ENCODE measurements at places on chromosomes 2 and 18.

GRCh38 chr18:73264562-73264921 lies 396.8 kb upstream of the NETO1 start:
- DNase-seq = no peak

GRCh38 chr2:127029350-127030051 lies 77.5 kb downstream of the BIN1 start:
- DNase-seq = no peak

GRCh38 chr2:67828066-67828465 lies 234.7 kb downstream of the C1D start:
- DNase-seq = no peak

DNA sequence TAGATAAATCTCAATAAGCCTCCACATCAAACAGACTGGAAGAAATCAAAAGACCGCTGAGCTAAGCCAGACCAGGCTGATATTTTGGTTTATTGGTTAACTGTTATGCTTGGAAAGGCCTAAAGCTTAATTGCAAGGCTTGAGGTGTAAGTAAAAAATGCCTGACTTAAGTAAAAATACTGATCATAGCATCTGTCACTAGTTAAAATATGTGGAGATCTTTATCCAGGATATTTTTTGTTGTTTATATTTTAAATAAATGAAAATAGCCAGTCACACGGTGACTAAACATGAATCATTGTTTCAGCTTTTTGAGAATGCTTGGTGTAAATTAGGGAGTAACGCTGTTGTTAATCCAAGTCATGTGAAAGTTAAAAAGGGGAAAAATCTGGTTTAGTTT lies 127.9 kb downstream of the THADA start:
- DNase-seq = no peak

DNA sequence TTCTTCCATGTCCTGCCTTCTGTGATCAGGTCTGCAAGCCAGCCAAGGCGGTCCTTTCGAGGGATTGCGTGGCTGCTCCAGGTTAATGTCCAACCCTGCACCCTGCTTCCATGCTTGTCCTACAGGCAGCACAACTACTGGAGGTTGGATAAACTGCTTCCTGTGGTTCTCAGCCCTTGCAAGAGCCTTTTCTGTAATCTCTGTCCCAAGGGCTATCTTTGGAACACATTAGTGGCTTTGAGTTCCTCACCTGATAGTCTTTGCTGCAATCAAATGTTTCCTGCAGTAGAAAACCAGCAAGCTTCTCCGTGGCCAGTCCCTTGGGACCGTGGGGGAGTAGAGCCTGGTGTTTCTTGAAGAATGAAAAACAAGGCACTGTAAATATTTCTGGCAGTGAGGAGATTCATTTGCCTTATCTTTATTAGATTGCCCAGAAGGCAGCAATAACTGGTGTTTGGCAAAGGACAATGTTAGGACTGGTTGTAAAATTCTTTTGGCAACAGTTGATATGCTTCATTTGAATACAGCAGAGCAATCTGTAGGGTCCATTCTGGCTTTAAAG lies 214.4 kb downstream of the FHOD3 start:
- no peak for DNase-seq

DNA sequence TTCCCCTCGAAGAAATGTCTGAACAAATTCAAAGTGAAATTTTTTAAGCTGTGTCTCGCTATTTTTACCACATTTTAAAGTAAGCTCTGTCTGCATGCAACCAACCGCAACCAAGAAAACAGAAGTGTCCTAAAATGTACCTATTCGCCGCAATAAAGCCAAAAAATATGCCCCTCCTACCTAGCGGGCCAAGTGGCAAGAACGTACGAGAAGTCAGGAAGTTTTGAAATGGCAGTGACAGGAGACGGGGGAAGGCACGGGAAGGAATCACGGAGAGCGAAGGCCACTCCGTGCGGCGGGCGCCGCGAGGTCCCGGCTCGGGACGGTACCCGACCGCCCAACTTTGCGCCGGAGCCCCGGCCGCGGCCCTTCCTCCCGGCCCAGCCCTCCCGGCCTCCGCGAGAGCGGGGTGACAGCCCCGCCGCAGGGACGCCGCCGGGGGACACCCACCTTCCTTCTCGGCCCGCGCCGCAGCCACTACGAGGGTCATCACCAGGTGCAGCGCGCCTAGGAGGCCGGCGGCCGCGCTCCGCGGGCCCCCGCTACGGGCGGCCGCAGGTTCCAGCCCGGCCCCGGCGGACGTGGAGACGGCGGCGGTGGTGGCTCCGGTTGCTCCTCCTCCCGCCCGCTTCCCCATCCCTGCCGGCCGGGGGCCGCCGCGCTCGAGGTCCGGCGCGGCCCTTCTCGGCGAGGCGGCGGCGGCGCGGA lies 568 bp downstream of the TMEM131 start:
- no peak for DNase-seq

GRCh38 chr2:237254369-237254861 lies 159.5 kb downstream of the COL6A3 start:
- no peak for DNase-seq

DNA sequence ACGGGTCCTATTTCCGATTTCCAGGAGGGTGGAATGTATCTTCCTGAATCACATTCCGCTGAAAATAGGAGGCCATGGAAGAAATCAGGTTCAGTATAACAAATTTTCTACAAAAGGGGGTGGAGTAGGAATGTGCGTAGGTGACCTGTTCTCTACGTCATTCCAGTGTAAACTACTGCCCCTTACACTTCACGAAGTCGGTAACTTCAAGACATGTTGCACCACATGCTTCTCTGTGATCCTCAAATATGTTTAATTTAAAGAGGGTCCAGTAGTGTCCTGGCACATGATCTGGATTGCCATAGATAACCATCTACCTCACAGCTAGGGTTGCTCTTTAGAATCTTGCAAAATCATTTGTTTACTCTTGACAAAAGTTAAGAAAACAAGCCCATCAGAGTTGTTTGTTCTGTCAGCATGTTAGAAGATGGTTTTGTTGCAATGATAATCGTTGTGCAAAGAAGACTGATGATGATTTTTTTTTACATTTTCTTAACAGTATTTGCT lies 7.5 kb upstream of the CPS1 start:
- no peak for DNase-seq

DNA sequence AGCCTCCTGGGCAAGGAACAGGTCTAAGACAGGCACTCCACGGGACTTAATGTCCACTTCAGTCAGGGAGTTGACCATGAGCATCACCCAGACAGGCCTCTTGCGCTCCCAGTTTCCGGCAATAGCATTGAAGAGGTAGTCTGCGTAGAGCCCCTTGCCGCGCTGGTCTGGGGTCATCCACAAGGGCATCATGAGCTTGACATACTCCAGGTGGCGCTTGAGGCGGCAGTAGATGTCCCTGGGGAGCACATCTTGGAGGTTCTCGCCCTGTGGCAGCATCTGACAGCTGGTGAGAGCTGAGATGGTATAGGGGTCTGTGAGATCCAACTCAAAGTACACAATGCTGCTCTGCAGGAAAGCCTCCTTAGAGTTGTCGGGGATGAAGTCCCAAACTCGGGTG lies 10.6 kb downstream of the TRABD2A start:
- no peak for DNase-seq

DNA sequence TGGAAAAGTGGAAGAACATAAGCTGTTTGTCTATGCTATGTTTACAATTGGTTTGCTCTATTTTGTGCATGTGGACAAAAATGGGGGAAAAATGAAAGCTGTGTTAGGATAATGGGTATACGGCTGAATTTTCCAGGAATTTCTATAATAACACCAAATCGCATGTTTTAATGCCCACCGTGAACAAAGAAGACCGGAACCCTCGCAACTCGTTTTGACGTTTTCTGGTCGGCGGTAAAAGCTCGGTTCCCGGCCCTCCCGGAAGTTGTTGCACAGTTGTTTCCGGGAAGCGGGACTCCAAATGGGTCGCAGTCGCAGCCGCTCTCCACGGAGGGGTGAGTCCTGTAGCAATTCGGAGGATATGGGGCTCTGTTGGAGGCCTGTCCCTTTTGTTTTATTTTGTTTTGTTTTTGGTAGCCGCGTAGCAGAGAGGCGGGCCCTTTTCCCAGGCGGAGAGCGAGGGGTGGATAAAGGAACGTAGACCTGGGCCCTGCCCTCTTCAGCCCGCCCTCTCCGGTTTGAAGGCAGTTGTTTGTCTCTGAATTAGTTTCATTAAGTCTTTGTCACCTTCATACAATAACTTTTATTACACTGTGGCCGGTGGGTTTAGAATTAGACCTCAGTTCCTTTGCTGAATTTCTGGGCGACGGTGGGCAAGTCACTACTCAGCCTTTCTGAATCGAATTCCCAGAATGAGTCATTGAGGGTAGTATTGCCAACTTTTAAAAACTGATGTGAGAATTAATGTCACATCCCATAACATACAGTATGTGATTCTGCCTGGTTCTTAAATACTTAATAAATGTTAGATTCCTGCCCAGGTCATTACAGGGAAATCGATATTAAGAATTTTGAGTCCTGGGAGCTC lies at the start of gene SNRNP27:
Gene SNRNP27 (plus strand): TSS at position 273 of the 868 bp plus-strand sequence. CDS start 29 bp downstream, at position 302.
- peak; percentile 63 for DNase-seq

- DNase-seq = no peak
These were observed 60.4 kb upstream of the COPS8 start for GRCh38 chr2:237025090-237025865.

- no peak for DNase-seq
These were observed 29.0 kb downstream of the LINC00305 start for GRCh38 chr18:64119916-64120315.

- no peak for DNase-seq
These were observed 132.2 kb upstream of the GULP1 start for GRCh38 chr2:188159484-188159883.

- DNase-seq = no peak
These were observed 70.0 kb upstream of the ATP5MC3 start for GRCh38 chr2:175251425-175252041.

- DNase-seq = no peak
These were observed 122.2 kb upstream of the MAP3K20 start for GRCh38 chr2:172953411-172953810.

DNA sequence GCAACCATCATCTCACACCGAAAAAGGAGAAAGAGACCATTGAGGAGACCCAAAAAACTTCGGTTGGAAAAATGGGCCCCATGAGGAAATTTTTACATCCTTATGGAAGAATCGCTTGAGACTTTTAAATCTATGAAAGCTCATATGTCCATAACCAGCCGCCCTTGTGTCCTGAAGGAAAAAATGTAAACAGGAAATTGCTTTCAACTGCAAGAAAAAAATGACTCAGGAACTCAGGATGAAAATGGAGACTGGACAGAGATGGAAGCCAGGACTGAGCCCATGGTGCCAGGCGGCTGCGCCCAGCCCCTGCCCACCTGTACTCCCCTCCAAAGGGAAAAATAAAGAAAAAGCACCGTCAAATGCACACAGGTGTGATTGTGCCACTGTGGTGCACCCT lies 81.5 kb upstream of the SLC66A3 start:
- DNase-seq = no peak

DNA sequence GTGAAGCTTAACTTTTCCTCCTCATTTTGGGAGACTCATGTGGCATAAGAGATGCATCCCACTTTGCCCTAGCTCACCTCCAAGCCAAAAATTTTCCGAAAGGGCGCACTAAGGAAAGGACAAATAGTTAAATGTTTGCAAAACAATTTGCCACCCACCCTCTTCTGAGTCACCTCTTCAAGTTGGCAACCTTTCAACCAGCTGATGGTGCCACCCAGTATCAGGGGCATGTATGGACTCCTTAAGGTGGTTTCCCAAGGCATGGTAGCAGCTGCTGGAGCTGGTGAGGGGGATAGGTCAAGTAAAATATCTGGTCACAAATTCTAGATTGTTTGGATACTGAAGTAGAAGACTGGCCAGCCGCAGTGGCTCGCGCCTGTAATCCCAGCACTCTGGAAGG lies 17.2 kb upstream of the ITGAV start:
- DNase-seq = no peak

GRCh38 chr2:60316381-60317033 lies 236.9 kb downstream of the BCL11A start:
- no peak for DNase-seq

DNA sequence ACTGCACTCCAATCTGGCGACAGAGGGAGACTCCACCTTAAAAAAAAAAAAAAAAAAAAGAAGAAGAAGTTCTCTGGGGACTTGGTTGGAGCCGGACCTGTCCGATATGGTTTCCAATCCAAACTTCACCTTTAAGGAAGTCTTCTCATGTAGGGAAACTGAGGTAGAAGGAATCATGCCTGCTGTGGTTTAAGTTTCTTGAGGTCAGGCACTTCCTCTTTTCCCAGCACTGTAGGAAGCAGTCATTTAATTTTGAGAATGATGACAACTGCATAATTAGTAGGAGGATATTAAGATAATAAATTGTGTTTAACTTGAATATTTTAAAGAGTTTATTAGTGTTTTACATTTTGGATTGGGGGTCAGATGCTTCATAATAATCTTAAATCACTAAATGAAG lies 62.9 kb downstream of the KCNE4 start:
- DNase-seq = no peak

DNA sequence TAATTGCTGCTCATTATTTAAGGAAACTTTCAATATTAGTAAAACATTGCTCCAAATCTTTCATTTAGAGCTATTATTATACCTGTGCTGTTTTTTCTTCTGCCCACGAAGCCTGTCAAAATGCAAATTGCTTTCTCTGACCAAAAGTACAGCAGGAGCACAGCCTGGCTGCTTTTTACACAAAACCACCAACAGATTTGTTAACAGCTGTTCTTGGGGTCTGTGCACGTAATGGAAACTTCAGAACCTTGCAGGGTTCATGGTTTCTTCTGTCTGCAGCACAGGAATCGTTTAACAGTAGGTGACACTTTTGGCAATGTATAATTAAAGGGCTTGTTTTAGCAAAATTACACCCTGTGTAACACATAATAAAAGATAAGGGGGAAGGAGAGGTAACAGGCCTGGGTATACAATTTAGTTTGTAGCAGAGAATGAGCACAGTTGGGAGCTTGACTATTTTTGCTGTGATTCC lies 447.3 kb downstream of the KCNJ3 start:
- no peak for DNase-seq

- no peak for DNase-seq
These were observed 7.3 kb downstream of the RAX start for GRCh38 chr18:59265974-59266369.

GRCh38 chr2:56130463-56131070 lies 53.2 kb upstream of the CCDC85A start:
- no peak for DNase-seq

GRCh38 chr2:160423126-160423525 lies 70.5 kb downstream of the RBMS1 start:
- DNase-seq = no peak

DNA sequence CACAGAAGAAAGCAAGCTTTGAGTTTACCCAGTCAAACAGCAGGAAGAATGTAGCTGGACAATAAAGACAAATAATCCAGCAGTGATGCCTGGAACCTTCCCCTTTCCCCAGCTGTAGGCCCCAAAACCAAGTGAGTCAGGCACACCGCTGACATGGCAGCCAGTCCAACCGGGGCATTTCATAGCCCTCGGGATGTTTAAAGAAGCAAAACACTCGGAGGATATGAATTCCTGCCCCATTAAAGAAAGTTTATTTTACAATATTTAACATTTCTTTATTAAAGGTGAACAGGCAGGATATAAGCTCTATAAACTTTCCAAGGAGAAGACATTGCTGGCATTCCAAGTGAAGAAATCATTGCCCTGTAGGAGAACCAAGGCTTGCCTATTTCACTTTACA lies 507.6 kb upstream of the TNP1 start:
- DNase-seq = no peak

GRCh38 chr2:219369447-219369861 lies 18.3 kb downstream of the DNPEP start:
- peak; percentile 77 for DNase-seq

- no peak for DNase-seq
These were observed 380.3 kb downstream of the NYAP2 start for GRCh38 chr2:225779829-225780228.

GRCh38 chr2:143263066-143263625 lies 133.9 kb downstream of the ARHGAP15 start:
- DNase-seq = no peak

Measured in breast epithelium (tissue), 4 donors.